Renal cortical epithelial cell (primary cell): ENCODE measurements at places on chromosomes 5 and 9. TPM values are rescaled to one million over a fixed set of nuclear protein-coding genes. Genes with fewer than 3 reads are reported as not detected.
A peak's percentile ranks its signal among the peaks of the same experiment; 100 is the strongest.

Gene IFNB1
- total RNA-seq = not detected in 2 replicates

GRCh38 chr5:154271466-154271865 is 80.9 kb downstream of the GALNT10 start:
- peak; percentile 21 for DNase-seq

DNA sequence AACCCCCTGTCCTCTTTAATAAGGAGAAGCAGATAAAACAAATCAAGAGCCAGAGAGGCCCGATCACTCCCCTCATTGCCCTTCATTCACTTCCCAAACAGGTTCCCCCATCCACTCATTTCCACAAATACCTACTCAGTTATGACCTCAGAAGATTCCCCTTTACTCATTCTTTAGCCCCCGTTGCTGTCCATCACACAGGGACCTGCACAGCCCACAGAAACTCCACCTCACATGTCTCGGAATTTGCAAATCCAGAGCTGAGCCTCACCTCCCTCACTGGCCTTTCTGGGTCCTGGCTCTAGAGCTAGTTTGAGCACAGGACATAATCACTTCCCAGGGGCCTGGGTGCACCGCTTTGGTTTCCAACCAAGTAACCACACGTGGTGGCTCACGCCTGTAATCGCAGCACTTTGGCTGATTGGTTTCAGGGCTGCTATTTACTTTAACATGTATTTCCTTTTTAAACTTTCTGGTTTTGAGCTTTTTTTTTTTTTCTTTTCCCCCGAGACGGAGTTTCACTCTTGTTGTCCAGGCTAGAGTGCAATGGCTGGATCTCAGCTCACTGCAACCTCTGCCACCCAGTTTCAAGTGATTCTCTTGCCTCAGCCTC is 17.8 kb downstream of the ATP6V0E1 start:
- DNase-seq = no peak

DNA sequence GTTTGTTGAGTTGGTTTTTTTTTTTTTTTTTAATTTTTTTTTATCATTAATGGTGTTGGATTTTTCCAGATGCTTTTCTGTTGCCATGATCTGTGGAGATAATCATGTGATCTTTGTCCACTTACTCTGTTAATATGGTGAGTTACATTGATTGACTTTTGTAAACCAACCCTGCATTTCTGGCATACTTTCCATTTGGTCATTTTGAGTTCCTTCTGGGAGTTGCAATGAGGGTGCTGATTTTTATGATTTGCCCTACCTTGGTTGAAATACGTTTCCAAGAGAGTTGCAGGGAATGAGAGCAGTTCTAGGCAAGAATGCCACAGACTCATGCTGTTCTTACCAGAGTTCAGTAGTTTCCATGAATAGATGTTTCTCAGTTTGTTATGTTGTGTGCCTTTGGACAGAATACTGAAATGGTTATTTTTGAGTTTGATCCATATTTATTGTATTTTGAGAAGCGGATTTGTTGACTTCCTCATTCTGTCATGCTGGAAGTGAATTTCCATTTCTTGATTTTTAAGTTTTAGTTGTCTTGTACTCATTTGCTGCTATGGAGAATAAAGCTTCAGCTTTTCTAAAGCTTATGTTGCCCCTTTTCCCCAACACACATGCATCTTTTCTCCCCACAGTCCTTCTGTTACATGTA is 69.0 kb downstream of the SCAMP1 start:
- DNase-seq = no peak

Gene PCDHB5
- total RNA-seq = 0.35 and 10.0 TPM in 2 replicates

Gene SLC2A8
- total RNA-seq = 16.3 and 18.6 TPM in 2 replicates

- no peak for DNase-seq
Measured at GRCh38 chr5:178664141-178664540, 37.3 kb upstream of the CLK4 start.
